Effector CD8-positive, alpha-beta T cell (primary cell): ENCODE measurements at places on chromosomes 7 and 10.

DNA sequence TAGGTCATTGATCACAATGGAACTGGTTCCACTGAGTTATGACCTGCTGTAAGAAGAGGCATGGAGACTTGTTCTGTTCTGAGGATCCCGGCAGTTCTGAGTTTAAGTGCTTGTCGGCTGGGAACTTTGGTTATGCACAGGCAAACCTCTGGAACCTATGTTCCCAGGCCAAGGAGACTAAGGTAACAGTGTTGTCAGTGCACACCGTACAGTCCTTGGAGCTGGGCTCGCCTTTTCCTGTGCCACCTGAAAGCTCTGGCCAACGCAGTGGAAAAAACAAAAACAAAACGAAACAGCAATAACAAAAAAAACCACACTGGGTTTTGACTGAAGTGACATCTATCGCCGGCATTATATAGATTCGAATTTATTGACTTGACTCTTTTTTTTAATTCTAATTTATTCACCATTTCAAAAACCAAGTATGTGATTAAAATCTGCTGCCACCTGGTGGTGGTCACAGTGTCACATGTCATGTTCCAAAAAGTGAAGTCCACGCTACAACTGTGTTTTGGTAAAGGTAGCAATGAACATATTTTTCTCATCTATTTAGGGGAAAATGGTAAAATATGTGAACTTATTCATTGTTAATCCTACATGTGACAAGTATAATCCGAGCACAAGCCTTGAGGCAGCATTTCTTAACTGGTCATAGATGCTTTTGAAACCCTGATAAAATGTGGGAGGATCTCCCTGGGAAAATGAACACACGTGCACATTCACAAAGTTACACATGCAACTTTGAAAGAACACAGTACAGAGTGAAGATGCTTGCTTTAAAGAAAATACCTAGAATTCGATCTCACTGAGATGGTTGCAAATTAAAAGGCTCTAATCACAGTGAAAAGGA lies 113.8 kb upstream of the PPP2R2D start:
- DNase-seq = no peak

DNA sequence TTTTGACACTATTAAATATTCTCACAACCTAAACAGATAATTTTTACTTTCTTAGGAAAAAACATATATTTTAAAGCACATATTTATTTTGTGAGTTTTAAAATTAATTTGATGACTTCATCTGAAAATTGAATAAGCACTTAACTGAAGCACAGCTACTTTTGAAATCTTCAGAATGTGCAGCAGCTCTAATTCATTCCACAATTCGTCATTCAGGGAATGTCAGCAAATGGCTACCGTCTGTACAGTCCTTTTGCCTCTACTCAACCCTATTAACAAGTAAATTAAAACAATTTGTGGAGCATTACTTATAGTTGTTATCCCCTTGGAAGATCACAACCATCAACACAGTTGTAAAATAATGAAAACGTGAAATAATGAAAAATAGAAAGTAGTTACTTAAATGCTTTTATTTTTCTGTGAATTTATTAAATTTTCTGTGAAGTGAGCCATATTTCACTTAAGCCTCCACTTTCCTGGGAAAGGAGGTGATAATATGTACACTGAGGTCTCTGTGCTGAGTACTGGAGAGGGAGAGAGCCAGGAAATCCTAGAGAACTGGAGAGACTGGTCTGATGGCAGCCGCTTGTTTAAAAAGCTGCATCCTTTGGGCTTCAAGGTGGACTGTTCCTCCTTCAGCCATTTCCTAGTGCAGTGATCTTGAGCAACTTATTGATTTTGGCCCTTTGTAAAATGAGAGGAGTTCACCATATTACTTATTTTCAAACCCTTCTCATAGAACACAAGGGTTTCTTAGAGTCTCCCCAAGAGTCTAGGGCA lies 70.6 kb downstream of the REEP3 start:
- no peak for DNase-seq

DNA sequence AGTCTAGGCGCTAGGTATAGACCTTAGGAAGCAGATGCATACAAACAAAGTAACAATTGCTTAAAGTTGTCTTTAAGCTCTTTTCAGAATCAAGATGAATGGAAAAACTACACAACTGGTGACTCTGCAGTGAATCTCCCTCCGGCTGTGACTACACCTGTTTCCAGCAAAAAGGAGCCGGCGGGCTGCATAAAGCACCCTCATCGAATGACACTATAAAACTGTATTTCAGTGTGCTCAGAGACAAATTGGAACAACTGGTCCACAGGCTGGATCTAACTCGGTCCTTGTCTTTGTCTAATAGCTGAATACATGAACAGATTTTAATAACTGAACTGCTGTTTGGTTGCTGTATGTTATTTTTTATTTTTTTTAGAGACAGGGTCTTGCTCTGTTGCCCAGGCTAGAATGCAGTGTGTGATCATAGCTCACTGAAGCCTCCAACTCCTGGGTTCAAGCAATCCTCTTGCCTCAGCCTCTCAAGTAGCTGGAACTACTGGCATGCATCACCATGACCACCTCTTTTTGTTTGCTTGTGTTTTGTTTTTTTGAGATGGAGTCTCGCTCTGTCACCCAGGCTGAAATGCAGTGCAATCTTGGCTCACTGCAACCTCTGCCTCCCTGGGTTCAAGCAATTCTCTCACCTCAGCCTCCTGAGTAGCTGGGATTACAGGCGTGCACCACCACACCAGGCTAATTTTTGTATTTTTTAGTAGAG lies 64.2 kb upstream of the SVIL start:
- DNase-seq = no peak

GRCh38 chr7:46486256-46487206 lies 565.5 kb upstream of the IGFBP3 start:
- no peak for DNase-seq

- no peak for DNase-seq
Observed at GRCh38 chr10:9222917-9223316, 1168.4 kb downstream of the GATA3 start.

GRCh38 chr10:60809157-60809556 lies 30.9 kb downstream of the CDK1 start:
- no peak for DNase-seq

DNA sequence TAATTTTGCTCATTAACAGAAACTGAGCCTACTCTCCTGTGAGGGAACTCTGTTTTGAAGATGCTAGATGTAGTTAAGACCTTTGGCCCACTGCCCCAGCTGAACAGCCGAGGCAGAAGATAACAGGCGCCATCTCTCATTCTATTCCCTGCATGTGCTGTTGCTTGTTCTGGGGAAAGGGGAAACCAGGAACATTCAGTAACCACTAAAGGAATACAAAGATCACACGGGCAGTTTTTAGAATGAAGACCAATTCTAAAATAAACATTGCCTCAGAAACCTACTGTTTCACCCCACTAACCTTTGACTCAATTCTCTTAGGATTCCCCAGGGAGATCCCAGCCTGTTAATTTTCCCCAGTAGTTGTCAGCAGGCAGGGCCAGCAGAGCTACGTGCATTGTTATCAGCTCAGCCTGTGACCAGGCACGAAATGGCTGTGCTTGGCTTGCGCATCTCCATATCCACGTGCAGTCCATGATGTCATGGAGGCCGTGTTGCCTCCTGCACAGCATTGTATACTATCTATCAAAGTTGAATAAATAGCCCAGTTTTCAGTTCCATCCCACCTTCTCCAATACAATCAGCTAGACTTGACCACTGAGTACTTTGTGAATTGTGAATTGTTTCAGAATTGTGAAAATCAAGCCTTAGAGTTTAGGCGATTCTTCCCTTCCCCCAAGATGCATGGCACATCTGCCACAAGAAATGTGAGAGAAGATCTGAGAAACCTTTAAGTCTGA lies 36.0 kb downstream of the ANK3 start:
- no peak for DNase-seq

GRCh38 chr7:137135654-137136350 lies 207.7 kb downstream of the PTN start:
- DNase-seq = no peak

GRCh38 chr7:68752485-68753178 lies 845.6 kb upstream of the AUTS2 start:
- no peak for DNase-seq

DNA sequence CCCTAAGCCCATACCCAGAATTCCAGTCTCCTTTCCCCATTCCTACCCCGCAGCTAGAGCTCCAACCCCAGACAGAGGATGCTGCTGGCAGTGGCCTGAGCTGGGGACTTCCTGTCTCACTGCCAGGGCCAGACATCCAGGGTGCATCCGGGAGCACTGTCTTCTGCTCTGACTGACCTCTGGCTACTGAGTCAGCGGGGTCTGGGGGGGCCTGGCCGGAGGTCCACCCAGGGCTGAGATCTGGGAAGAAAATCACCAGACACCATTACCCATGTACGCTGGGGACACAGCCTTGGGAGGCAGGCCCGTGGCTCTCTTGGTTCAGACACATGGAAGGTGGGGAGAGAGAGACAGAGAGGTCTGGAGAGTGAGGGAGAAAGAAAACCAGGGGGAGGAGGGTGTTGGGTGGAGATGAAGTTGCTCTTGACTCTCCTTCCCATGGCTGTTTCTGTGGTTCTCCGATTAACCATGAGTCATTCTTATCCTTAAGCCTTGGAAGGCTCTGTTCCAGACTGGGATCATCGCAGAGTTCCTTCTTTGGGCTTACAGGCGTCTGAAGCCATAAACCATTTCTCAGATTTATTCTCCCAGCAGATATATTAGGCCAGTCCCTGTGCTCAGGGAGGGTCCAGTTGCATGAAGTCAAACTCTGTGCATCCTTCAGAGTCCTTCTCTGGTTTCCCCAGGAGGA lies 23.6 kb downstream of the TSPAN15 start:
- no peak for DNase-seq

DNA sequence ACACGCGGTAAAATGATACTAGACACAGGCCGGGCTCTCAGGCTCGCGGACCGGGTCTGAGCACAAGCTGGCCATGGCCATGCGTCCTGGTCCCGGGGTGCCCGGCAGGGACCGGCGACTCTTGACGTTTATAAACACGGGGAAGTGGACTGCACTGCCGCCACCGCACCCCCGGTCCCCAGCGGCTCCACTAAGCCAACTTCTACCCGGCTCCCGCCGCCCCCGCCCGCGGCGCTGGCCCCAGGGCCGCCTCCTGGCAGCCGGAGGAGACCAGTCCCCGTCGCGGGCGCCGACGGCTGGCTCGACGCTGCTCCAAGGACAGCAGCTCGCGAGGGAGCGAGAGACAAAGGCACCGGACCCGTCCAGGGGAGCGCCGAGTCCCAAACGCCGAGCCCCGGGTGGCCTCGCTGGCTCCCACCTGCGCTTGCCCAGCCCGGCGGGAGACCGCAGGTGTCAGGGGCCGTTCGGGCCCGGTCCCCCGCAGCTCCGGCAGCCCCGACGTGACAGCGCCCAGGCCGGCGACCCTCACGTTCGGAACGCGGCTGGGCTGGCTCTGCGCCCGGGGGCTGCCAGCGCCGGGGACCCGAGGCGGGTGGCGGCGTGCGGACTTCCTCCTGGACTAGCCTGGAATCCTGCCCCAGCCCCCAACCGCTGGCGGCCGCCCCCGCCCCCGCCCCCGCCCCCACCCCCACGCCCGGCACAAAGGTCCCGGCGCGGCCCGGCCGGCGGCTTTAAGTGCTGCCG lies 517 bp downstream of the ITGB1 start:
- peak; percentile 12 for DNase-seq

- no peak for DNase-seq
Observed at GRCh38 chr10:97332591-97333350, 1.8 kb downstream of the FRAT2 start.

DNA sequence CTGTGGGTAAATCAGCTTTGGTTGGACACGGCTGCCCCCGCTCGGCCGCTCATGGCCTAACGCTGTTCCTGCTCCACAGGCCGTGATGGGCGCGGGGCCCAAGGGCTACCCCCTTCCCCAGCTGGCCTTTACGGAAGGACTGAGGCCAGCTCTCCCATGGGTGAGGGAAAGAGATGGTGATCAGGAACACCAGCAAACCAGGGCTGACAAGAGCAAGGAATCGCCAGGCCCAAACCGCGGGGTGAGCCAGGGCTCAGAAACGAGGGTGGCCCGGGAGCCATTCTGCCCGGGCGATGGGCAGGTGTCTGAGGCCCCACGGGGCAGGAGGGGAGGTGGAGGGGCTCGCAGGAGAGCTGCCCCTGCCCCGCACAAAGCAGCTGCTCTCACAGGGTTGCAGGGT lies 26.6 kb downstream of the GPER1 start:
- DNase-seq = no peak

DNA sequence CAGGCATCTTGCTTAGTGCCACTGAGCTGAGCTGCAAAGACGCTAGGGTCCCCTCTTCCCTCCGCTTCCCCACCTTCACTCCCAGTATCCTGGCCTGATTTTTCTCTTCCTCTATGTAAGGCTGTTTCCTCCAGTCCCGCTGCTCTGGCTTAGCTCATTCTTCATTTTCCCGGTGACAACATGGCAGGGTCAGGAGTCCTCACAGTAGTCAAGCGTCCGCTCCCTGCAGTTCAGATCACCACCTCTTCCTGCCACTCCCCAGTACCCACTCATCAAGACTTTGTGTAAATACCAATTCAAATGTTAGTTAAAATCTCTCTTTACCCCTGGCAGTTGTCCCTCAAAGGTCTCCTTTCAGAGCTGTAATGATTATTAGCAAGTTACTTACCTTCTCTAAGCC lies 650.4 kb upstream of the CELF2 start:
- DNase-seq = no peak

DNA sequence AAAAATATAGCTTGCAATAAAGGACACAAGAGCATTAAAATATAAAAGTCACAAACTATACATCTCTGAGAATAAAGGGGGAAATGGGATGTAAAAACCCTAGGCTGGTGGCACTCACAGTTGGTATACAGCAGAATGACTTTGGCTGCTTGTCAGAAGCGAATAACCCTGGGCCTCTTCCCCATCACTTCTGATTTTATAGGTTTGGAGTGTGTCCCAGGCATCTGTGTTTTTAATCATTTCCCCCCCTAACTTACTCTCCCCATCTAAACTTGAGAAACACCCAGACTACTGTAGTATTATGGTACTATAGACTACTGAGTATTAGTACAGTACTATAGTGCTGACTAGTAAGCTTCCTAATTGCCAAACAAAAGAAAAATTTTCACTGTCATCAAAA lies 1.8 kb upstream of the RPA3 start:
- DNase-seq = no peak

DNA sequence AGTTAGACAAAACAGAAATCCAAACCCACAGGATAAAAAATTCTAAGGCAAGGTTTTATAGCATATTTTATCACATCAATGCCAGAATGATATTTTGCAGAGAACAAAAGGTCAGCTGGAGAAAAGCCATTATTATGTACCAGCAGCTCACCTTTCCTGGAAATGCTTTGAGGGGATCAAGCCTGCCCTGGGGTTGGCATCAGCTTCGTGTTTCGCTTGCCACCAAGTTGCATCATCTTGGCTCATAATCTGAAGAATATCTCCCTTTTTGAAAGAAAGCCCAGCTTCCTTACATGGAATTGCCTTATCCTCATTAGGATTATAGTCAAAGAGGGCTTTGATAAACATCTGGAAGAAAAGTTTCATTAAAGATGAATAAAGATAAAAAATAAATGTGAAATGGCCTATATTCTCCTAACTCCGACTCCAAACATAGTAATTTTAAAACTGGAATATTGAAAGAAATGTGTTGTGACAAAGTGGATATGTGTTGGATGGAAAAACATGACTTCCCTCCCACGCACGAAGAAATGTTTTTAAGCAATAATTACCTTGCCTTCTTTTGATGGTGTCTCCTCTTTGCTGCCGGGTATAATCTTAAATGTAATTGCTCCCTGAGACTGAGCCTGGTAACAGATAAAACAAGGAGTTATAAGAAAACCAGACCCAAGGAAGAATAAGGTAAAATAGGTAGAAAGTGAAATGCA lies 121.3 kb upstream of the ODAD2 start:
- DNase-seq = no peak
